ENCODE measurements at places on chromosomes 12 and 14. TPM values are rescaled to one million over a fixed set of nuclear protein-coding genes. Genes with fewer than 3 reads are reported as not detected.

DNA sequence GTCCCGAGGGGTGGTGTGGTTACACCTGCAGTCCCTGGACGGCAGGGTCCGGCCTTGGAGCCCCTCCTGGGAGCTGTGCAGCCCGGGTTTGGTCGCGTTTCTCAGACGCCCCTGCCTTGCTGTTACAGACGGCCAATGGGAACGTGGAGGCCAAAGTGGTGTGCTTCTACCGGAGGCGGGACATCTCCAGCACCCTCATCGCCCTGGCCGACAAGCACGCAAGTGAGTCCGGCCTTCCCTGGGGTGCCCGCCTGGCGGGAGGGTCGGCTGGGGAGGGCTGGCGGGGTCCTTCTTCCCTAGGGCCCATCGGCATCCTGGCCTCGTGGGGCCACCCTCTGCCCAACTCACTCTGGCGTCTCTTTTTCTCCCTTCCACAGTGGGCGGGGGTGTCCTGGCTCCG is 25.7 kb downstream of the MTA1 start:
- peaks cover 7% of the 10 kb centered on the region for H3K4me1 ChIP-seq
- H3K4me3 ChIP-seq = no peak overlapping the region
- DNase-seq = no peak
- peaks cover 4% of the 10 kb centered on the region for H3K36me3 ChIP-seq

GRCh38 chr12:93098077-93098476 is 169.0 kb upstream of the EEA1 start:
- no peak overlapping the region for H3K4me3 ChIP-seq
- no peaks in the 10 kb centered on the region for H3K36me3 ChIP-seq
- H3K27me3 ChIP-seq = no peaks in the 10 kb centered on the region
- peak; percentile 82 for DNase-seq
- no peak overlapping the region for H3K27ac ChIP-seq
- H3K4me1 ChIP-seq = peaks cover 3% of the 10 kb centered on the region

- peak overlapping the region; percentile 83 for H3K27ac ChIP-seq
- peaks cover 19% of the 10 kb centered on the region for H3K36me3 ChIP-seq
- DNase-seq = no peak
- peak overlapping the region; percentile 77 for H3K4me3 ChIP-seq
Measured at GRCh38 chr14:73492043-73492552, 1.4 kb downstream of the RIOX1 start.

GRCh38 chr14:94079891-94080620 is 946 bp downstream of the DDX24 start:
- peak overlapping the region; percentile 96 for H3K4me3 ChIP-seq
- peaks cover 37% of the 10 kb centered on the region for H3K36me3 ChIP-seq
- H3K4me1 ChIP-seq = peaks cover 32% of the 10 kb centered on the region
- H3K27ac ChIP-seq = peak overlapping the region; percentile 93

GRCh38 chr14:103819503-103820307 is 27.7 kb downstream of the PPP1R13B start:
- no peak overlapping the region for H3K27ac ChIP-seq
- H3K4me1 ChIP-seq = peaks cover 5% of the 10 kb centered on the region
- no peak for DNase-seq

DNA sequence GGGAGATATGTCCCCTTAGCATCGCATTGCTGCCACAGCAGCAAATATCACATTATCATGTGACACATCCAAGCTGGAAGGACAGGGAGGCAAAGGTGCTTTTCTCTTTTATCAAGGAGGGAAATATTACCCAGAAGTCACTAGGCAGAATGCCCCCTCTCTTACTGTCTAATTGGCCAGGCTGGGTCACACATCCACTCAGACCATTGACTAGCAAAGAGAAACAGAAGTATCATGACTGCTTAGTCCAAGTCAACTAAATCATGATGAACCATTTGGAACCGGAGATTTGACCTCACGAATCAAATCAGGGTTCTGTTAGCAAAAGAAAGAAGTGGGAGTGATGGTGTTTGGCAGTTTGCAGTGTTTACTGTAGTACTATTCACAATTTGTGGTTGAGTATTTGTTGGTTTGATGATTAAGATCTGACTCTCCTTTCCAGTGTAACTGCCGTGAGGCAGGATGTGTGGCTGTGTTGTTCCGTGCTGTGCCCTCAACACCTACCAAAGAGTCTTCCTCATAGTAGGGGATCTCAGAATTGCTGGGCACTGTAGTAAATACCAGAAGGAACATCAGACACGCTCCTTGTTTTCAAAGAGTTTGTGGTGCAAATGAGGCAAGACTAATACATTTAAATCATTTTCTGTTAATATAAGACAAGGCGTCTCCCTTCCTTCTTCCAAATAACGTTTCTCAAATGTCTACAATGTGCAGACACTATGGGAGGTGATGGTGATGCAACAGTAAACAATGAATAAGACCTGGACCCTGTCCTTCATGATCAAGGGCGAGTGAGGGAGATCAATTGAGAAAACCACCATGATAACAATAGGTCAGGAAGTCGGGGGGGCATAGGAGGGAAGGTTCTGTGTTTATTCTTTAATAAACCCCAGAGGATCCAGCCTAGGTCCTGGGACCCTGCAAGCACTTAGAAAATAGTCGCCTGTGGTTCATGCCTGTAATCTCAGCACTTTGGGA is 194.4 kb upstream of the CRY1 start:
- H3K27me3 ChIP-seq = peaks cover 2% of the 10 kb centered on the region
- no peak for DNase-seq
- H3K27ac ChIP-seq = no peak overlapping the region
- H3K4me1 ChIP-seq = no peaks in the 10 kb centered on the region
- H3K36me3 ChIP-seq = no peaks in the 10 kb centered on the region
- H3K4me3 ChIP-seq = peak overlapping the region; percentile 57

DNA sequence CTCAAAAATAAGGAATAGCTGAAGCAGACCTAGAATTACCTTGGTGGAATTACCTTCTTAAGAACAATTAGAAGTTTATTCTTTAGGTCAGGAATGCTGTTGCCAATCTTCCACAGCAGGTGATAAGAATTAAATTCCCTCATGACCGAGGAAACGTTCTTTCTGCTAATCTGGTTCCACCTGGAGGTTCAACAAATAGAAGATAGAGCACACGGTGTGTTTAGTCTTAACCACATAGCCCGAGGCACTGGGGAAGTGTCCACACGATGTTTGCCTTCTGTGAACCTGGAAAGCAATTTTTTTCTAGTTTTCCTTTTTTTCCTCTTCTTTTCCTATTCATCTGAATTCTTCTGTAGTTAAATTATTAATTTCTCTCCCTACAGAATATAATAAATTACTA is 906.9 kb downstream of the NRXN3 start:
- no peak overlapping the region for H3K4me3 ChIP-seq
- DNase-seq = no peak
- H3K36me3 ChIP-seq = no peaks in the 10 kb centered on the region
- H3K27ac ChIP-seq = no peak overlapping the region

GRCh38 chr14:96274543-96274942 is 18.5 kb downstream of the BDKRB1 start:
- no peak overlapping the region for H3K4me3 ChIP-seq
- H3K36me3 ChIP-seq = no peaks in the 10 kb centered on the region
- H3K4me1 ChIP-seq = no peaks in the 10 kb centered on the region
- no peak for DNase-seq
- peaks cover 2% of the 10 kb centered on the region for H3K27me3 ChIP-seq
- H3K27ac ChIP-seq = no peak overlapping the region

DNA sequence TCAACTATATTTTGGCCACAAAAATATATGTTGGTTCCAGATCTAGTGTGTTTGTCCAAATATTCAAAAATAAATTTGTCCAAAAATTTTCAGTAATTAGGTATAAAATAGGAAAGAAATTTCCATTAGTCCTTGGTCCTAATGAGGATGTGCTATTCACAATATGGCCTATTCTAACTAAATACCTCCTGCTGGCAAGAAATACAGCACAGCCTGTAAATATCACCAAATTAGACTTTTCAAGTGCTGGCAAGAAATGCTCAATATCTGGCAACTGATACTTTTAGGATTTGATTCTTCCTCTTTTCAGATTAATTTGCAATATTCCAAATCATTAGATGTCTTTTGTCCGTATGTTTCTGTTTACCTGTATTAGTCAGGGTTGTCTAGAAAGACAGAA is 1446.2 kb downstream of the LRFN5 start:
- H3K27ac ChIP-seq = no peak overlapping the region
- no peak overlapping the region for H3K4me3 ChIP-seq
- no peaks in the 10 kb centered on the region for H3K27me3 ChIP-seq
- no peaks in the 10 kb centered on the region for H3K4me1 ChIP-seq
- H3K36me3 ChIP-seq = no peaks in the 10 kb centered on the region

GRCh38 chr14:24070285-24071143 is 848 bp upstream of the CPNE6 start:
- no peak overlapping the region for H3K4me3 ChIP-seq
- H3K27me3 ChIP-seq = no peaks in the 10 kb centered on the region
- DNase-seq = no peak

DNA sequence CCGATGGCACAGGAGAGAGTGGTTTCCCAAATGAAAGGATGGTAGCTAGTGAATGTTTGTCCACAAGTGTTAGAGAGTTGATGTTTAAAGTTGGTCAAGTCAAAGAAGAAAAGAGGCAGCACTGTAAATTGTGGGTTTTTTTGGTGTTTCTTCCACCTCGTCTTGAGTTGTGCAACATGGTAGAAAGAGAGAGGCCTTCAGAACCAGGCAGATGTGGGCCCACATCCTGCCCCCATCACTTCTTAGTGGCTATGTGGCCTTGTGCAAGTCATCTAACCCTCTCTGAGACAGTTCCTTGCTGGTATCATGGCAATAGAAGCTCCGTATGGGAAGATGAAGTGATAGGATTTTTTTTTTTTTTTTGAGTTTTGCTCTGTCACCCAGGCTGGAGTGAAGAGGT is 60.8 kb downstream of the NDUFA12 start:
- H3K4me3 ChIP-seq = no peak overlapping the region
- no peaks in the 10 kb centered on the region for H3K36me3 ChIP-seq
- DNase-seq = peak; percentile 42
- peaks cover 16% of the 10 kb centered on the region for H3K4me1 ChIP-seq
- H3K27me3 ChIP-seq = no peaks in the 10 kb centered on the region

DNA sequence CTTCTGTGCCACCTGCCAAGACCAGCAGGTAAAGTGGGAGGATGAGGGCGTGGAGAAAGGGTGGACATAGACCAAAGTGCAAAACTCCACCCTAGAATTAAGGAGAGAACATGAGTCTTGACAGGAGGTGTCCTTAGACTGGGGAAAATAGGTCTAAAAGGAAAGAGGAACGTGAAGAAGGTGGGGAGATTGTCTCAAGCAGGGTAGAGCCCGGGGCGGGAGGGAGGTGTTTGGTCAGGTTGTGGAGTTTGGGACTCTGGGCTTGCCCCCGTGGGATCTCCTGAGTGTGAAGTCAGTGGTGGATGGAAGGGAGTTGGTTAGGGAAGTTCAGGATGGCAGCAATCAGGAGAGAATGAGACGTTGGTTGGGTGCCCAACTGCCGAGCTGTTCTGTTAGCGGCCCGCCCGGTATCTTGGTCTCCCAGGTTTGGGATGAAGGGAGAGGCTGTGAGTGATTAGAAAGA is 386 bp downstream of the DGKA start:
- no peak for DNase-seq
- H3K27ac ChIP-seq = peak overlapping the region; percentile 92
- peaks cover 62% of the 10 kb centered on the region for H3K4me1 ChIP-seq
- H3K4me3 ChIP-seq = peak overlapping the region; percentile 99
- H3K27me3 ChIP-seq = no peaks in the 10 kb centered on the region

- H3K4me1 ChIP-seq = no peaks in the 10 kb centered on the region
- no peak for DNase-seq
- no peaks in the 10 kb centered on the region for H3K27me3 ChIP-seq
- H3K36me3 ChIP-seq = no peaks in the 10 kb centered on the region
Measured at GRCh38 chr12:113727651-113728061, 238.5 kb downstream of the RBM19 start.

GRCh38 chr14:95769976-95770375 is 56.1 kb upstream of the TCL1A start:
- H3K27ac ChIP-seq = no peak overlapping the region
- no peak overlapping the region for H3K4me3 ChIP-seq
- H3K36me3 ChIP-seq = no peaks in the 10 kb centered on the region
- no peak for DNase-seq
- no peaks in the 10 kb centered on the region for H3K27me3 ChIP-seq

GRCh38 chr12:25254271-25254880 is 3.6 kb upstream of the KRAS start:
- H3K36me3 ChIP-seq = no peaks in the 10 kb centered on the region
- H3K27me3 ChIP-seq = peaks cover 2% of the 10 kb centered on the region
- peaks cover 13% of the 10 kb centered on the region for H3K4me1 ChIP-seq
- DNase-seq = no peak
- H3K4me3 ChIP-seq = no peak overlapping the region

DNA sequence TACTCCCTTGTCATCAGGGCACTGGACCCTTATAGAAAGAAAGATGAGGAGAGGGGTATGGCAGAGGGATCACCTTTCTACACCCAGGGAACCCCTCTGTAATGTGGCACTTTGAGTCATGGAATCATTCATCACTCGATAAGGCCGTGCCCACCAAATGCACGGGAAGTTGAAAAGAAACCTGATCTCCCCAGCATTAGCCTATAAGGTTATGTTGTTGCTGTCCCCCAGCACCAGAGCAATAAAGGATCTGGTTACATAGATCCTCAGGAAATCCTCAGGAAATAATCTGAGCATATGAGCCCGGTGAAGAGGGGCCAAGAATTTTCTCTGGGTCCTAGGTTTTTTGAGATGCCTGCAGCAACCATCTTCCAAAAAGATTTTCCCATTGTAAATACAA is 148.8 kb upstream of the CRY1 start:
- peaks cover 11% of the 10 kb centered on the region for H3K27me3 ChIP-seq
- DNase-seq = no peak
- H3K4me1 ChIP-seq = no peaks in the 10 kb centered on the region
- no peaks in the 10 kb centered on the region for H3K36me3 ChIP-seq
- H3K4me3 ChIP-seq = no peak overlapping the region
- H3K27ac ChIP-seq = no peak overlapping the region

DNA sequence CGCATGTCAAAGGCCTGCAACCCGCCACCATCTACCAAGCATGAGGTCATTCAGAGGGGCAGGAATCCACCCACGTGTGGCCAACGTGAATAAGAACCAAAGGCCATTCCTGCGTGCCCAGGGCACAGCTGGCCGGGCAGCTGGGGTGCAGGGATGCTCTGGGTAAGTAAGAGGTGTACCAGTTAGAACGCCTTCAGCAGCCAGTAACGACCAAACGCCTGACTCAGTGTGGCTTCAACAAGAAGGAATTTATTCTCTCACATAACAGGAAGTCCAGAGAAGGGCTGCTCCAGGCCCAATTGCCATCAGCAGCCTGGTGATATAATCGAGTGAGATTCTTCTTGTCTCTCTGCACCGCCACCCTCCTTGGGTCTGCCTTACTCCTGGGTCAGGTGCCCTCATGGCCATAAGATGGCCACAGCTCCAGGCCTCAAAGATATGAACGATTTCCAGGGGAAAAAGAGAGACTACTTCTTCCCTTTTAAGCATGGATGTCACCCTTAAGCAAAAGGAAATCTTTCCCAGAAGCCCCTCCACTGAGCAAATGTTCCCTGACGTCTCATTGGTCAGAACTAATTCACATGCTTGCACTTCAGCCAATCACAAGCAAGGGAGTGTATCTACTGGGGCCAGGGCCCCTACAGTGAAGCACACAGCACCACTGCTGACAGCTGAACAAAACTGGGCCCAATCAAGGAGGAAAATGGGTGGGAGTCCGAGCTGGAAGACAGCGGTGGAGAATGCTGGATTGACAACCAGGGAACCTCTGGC is 7.3 kb downstream of the TTC7B start:
- no peaks in the 10 kb centered on the region for H3K36me3 ChIP-seq
- no peak overlapping the region for H3K27ac ChIP-seq
- DNase-seq = no peak
- no peaks in the 10 kb centered on the region for H3K4me1 ChIP-seq
- no peak overlapping the region for H3K4me3 ChIP-seq

The FAM161B gene
- polyA plus RNA-seq = 1.8 TPM

The A2M gene
- not detected for polyA plus RNA-seq

The CDCA3 gene
- polyA plus RNA-seq = 1.9 TPM

The WBP11 gene
- polyA plus RNA-seq = 50.7 TPM

The C12orf50 gene
- not detected for polyA plus RNA-seq

The CLEC4C gene
- polyA plus RNA-seq = not detected

The DHH gene
- polyA plus RNA-seq = not detected

Measured in CD4-positive, CD25-positive, alpha-beta regulatory T cell (primary cell).